Astrocyte (in vitro differentiated cells and primary cell): ENCODE measurements at places on chromosomes 6 and 20. TPM values are rescaled to one million over a fixed set of nuclear protein-coding genes. Genes with fewer than 3 reads are reported as not detected.

- no peak for DNase-seq
These were observed 225.3 kb upstream of the CST7 start for GRCh38 chr20:24723647-24724352.

DNA sequence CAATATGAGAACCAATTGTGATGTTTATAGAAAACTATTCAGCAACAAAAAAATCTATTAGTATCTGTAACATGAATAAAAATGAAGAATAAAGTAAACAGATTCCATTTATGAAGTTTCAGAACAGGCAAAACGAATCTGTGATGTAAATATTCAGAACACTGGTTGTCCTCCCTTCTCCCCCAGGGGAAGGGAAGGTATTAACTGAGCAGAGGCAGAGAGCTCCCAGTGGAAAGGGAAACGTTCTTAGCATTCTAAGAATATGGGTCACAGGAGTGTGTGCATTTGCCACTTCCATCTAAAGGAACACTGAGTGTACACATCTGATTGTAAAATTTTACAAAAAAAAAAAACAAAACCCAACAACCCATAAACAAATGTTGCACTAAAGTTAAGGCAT is 23.1 kb downstream of the SPAG4 start:
- no peak for DNase-seq

DNA sequence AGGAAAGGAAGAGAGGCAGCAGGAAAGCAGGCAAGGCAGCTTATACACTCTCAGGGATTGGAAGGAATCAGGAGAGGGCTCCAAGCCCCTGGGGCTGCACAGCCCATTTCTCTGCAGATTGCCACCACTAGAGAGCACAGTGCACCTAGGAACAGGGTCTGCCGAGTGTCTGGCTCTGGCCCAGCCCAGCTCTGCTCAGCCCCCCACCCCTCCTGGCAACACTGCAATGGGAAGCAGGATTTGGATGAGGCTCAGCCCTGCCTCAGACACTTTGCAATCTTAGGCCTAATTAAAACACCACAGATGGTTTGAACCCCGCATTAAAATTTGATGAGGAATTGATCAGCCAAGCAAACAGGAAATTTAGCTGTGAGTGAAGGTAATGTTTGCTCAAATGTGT is 252.7 kb downstream of the DHX35 start:
- DNase-seq = no peak

DNA sequence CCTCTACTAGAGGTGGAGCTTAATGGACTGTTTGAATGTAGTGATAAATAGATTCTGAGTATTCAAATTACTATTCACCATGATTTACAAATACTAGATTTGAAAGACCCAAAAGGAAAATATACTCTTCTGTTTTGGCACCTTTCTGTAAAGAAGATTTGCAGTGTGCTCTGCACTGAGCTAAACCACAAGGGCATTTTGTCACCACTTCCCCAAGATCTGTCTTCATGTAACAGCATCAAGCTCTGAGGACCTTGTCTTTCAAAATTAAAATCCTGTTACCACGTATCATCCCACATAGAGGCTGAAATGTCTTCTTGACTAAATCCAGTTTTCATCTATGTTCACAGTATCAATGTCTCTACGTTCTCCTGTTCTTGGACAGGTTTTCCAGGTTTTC is 3.3 kb upstream of the PGK2 start:
- DNase-seq = no peak

DNA sequence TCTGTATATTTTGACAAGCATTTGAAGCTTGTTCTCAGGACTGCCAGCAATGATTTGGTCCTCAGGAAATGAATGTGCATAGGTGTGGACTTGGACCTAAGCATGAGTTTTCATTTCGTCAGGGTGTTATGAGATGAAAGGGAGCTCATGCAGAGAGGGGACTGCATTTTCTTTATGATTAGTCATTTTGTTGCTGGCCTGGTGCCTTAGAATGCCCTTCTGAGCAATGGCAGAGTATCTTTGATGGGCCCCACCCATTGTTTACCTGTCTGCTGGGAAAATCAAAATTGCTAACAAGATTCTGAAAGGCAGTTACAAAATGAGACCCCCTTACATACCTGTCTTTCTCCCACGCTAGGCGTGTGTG is 51.5 kb upstream of the MTHFD1L start:
- peak; percentile 56 for DNase-seq

GRCh38 chr6:2274981-2275891 is 29.8 kb upstream of the GMDS start:
- peak; percentile 69 for DNase-seq

GRCh38 chr6:148611213-148611612 is 135.6 kb upstream of the UST start:
- peak; percentile 73 for DNase-seq

DNA sequence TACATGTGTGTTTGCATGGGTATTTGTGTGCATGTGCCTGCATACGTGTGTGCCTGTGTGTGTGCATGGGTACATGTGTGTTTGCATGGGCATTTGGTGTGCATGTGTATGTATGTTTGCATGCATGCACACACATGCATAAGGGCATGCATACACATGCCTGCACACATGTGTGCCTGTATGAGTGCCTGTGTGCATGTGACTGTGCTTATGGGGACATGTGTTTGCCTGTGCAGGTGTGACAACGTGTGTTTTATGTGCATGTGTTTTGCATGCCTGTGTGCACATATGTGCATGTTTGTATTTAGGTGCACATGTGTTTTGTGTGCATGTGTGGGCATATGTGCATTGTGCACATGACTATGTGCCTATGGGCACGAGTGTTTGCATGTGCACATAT is 165.7 kb downstream of the ERMARD start:
- no peak for DNase-seq

- no peak for DNase-seq
These were observed 119.9 kb downstream of the UST start for GRCh38 chr6:148866657-148867268.

DNA sequence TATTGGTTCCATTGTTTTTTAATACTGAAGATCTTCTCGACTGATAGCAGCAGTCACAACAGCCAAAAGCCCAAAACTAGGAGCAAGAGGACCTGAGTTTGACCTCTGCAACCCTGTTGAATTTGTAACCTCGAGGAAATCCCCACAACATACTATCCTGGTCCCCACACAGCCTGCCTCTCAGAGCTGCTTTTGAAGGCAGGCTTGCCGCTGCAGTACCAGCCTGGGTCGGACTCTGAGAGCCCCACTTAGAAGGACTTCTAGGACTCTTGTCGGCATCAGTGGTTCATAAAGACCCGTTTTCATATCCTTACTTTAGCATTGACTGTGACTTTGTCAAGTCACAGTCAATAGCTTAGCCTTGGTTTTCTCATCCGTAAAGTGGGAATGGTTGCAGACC is 49.3 kb downstream of the EBF4 start:
- no peak for DNase-seq

GRCh38 chr6:135334169-135334568 is 153.1 kb downstream of the MYB start:
- DNase-seq = peak; percentile 27

GRCh38 chr6:38714239-38715015 is 684 bp upstream of the DNAH8 start:
- DNase-seq = no peak

Gene CRISP3
- not detected in 2 replicates for total RNA-seq

Gene SNAP25
- 3.9 and 5.2 TPM in 2 replicates for total RNA-seq

Gene RAET1G
- not detected in 2 replicates for total RNA-seq
